ENCODE measurements at places on chromosomes 5 and 9. TPM values are rescaled to one million over a fixed set of nuclear protein-coding genes. Genes with fewer than 3 reads are reported as not detected.

DNA sequence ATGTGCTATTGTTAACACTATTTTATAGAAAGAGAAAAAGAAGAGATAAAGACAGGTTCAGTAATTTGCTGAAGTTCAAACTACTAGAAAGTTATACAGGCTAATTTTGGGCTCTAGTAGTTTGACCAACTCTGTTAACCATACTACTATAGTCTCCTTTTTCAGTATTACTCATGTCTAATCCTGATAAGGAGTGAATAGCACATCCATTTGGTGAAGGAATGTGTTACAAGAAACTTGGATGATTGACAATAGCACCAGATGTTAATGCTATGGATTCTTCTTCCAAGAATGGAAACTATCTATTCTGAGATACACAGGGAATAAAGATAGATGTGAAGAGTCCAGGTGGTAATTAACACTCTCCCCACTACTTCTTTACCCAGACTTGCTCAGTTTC, 677.3 kb downstream of the PRELID2 start:
- no peak for DNase-seq

The KIF4B gene
- total RNA-seq: not detected

DNA sequence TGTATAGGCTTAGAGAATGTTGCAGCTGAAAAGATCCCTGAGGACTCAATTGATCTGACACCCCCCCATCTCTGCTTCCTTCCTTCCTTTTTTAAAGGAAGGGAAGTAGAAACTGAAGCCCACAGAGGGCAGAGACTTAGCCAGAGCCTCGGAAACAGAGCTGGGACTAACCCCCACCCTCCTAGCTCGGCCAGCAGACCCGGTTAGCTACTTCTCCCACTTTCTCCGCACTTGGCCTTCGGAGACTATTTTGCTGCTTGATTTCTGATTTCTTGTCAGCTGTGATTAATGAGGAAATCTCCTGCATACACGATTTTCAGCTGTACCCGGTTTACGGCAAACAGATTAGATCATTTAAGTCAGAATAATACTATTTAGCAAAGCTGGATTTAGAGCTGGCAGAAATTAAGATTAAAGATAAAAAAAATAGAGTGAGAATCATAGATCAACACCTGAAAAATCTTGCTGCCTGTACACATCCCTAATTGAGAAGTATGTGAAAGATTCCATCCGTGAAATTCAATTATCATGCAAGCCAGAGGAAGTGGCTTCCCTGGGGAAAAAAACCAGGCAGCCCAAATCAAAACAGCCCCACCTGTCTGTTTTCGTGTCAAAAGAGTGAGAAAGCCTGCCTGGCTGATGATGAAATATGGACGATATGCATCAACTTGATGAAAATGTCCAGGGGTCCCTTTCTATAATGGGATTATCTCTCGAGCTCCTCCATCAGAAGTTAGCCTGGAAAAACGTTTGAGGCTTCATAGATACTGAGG, 159.5 kb upstream of the SHB start:
- DNase-seq: no peak

DNA sequence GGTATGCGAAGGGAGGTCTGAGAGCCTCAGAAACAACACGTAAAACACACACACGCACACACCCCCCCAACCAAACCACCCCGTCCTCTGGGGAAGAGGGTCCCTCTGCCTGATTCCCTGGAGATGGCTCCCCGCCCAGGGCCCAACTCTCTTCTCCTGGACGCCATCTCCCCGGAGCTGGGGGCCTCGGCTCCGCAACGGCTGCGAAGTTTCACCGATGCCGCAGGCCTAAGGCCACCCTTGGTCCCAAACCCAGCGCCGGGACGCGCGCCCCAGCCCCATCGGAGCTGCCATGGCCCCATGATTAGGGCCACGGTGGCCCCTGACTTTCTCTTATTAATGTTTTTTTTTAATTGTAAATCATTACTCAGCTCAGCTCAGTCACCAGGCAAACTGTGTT, 181.4 kb upstream of the TBCA start:
- DNase-seq: no peak

- no peak for DNase-seq
Observed at GRCh38 chr5:74665273-74665672, 19.8 kb upstream of the HEXB start.

DNA sequence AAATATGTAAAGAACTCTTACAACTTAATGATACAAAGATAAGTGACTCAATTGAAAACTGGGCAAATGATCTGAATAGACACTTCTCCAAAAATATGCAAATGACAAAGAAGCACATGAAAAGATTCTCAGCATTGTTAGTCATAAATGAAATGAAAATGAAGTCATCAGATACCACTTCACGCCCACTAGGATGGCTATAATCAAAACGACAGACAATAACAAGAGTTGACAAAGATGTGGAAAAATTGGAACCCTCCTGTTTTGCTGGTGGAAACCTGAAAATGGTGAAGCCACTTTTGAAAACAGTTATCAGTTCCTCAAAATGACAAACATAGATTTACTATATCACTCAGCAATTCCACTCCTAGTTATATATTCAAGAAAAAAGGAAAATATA, 7.9 kb upstream of the SYK start:
- DNase-seq: no peak

GRCh38 chr5:69103521-69103920, 9.7 kb downstream of the SLC30A5 start:
- no peak for DNase-seq

The KCNV2 gene
- total RNA-seq: not detected

GRCh38 chr5:100407053-100407452, 128.1 kb upstream of the FAM174A start:
- no peak for DNase-seq

The SLC6A18 gene
- total RNA-seq: not detected

The SLC1A1 gene
- total RNA-seq: 109 TPM

DNA sequence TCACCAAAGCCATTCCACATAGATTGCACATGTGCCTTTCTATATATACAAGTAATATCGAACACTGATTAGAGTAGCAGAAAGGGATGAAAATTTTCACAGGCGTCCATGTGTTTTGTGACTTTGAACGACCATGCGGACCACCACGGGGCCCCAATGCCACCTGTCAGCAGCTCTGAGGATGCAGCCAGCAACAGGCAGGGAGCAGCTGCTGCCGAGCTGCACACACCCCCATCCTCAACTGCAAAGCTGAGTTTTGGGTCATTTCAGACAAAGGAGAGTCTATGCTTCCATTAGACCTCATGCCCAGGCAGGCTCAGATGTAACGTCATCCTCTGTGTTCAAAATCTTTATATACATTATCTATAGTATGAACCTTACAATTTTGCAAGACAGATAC, 503.8 kb downstream of the IRX1 start:
- DNase-seq: no peak

GRCh38 chr5:135657536-135658305, 78.9 kb upstream of the CXCL14 start:
- no peak for DNase-seq

- peak; percentile 17 for DNase-seq
Observed at GRCh38 chr5:142015781-142016533, 3.1 kb upstream of the GNPDA1 start.

- no peak for DNase-seq
Observed at GRCh38 chr9:133426011-133426410, 3.8 kb downstream of the ADAMTS13 start.

- DNase-seq: no peak
Observed at GRCh38 chr5:59782856-59783255, 110.7 kb downstream of the PDE4D start.

The DDX4 gene
- total RNA-seq: not detected

The AK8 gene
- total RNA-seq: 0.98 TPM

GRCh38 chr5:179839328-179840256, 18.9 kb downstream of the SQSTM1 start:
- DNase-seq: no peak

The GRIN1 gene
- 0.83 TPM for total RNA-seq

GRCh38 chr5:58842852-58843251, 260.0 kb downstream of the RAB3C start:
- DNase-seq: no peak

GRCh38 chr5:139228201-139228803, 30.1 kb upstream of the SIL1 start:
- peak; percentile 57 for DNase-seq

- no peak for DNase-seq
Observed at GRCh38 chr9:123537809-123538208, 181.8 kb downstream of the CRB2 start.

- DNase-seq: no peak
Observed at GRCh38 chr5:37565062-37565670, 186.0 kb downstream of the WDR70 start.

DNA sequence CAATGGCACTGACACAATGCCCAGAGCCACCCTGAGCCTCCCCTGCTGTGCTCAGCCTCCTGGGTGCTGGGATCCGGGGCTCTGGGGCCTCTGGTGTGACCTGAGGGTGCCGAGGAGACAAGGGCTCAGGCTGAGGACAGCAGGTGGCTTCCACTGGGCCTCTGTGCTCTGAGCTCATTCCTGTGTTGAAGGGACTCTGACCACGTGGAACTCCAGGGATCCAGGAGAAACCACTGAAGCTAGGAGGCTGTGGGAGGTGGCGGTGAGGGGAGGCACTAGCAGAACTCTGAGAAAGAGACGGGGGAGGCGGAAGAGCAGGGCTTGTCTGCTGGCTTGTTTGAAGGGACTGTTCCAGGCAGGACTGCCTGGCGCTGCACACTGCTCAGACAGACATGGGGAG, 318.7 kb upstream of the IRX1 start:
- DNase-seq: no peak

GRCh38 chr9:99680191-99680590, 141.5 kb upstream of the NR4A3 start:
- DNase-seq: no peak

The LNPEP gene
- 37.1 TPM for total RNA-seq

The MSH3 gene
- 16.1 TPM for total RNA-seq

The FCN2 gene
- 2.6 TPM for total RNA-seq

GRCh38 chr5:59337240-59337639, 556.3 kb downstream of the PDE4D start:
- DNase-seq: no peak

DNA sequence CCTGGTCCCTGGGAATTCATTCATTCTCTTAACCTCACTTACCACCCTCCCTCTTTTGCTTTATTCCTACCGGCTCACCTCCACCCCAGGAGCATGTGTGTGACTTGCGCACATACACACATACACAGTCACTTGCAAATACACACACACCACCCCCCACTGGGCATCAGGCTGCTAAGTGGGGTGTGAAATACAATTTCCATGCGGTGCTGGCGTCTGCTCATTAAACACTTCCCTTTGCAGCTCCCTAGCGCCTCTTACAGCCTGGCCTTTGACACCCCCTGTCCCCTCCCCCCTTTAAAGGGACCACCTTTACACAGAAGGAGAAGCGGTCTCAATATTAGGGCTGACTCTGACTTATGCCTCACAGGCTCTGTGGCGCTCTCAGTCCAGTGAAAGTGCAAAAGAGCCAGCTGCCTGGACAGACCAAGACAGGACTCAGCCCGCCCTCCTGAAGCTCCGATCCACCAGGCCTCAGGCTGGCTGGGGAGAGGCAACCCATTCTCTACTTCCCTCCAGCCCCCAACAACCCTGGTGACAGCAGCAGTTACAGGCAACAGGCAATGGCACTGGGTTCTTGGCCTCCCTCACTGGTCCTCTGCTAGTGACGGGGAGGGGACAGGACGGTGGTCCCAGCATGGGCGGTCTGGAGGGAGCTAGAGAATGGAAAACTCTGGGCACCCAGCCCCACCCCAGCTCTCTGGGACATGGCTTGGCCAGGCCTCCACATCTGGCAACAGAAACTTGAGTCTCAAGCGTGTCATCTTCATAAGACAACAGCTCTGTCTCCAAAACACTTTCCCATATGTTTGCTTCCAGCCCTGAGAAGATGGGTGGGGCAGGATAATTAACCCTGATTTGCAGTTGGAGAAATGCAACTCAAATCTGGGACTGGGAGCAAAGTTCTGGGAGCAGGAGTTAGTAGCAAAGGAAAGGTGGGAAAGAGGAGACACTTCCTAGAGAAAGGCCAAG, 12.0 kb downstream of the ENHO start:
- no peak for DNase-seq

The CNTFR gene
- total RNA-seq: 23.0 TPM

All from mucosa of gallbladder (tissue), 1 donor.